ENCODE measurements at places on chromosomes 2 and 18. TPM values are rescaled to one million over a fixed set of nuclear protein-coding genes. Genes with fewer than 3 reads are reported as not detected.

DNA sequence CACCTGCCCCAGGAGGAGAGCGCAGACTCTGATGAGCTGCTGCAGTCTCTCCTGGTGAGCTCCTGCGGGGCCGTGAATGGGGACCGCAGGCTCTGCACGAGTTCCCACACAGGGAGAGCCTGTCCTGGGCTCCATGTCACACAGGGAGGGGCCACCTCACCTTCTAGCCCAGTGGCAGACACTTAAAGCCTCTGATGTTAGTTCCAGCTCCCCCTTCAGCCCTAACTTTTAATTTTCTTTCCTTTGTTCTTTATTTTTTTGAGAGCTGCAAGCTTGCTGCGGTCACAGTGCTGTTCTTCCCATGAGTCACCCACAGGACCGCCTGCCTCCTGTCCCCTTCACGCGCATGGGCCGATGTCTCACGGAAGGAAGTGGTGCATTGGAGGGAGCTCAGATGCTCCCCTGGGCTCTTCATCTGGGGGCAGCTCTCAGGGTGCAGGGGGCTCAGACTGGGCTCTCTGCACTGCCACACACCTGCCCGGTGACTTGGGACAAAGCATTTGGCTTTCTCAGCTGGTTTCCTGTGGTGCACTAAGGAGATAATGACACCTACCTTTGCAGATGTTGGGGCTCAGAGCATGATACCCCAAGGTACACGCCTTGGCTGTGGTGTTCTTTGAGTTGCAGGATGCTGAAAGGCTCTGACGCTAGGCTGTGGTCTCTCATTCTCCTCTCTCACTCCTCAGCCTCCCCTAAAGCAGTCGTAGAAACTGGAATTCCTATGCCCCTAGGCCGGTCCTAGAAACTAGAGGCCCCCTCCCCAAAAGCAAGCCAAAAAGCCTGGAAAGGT is 37.2 kb upstream of the PXDN start:
- H3K4me3 ChIP-seq, result no peak overlapping the region
- no peak overlapping the region for H3K27ac ChIP-seq
- DNase-seq, result no peak

DNA sequence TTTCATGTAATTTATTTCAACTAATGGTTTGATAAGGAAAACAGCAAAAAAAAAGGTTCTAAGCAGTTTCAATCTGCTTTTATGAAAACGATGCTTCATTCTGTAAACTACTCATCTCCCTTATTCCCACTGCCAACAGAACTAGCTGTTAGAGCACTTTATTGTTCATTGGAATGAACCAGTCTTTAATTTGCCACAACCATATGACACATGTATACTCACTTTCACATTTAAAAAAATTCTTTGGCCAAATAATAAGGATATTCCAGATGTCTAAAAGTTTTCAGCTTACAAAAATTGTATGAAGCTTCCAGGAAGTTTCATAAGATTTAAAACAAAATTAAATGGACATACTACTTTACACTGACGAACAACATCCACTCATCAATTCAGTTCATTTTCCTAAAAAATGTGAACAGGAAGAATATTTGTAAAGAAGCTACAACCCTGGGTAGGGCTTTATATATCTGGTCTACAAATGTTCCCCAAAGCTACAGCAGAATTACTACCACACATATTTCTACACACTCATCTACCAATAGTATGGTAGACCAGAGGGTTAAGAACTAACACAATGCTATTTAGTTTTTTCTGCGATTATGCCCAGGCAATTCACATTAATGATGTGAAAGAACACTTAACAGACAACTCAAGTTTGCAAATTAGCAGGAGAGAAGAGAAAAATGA is 37.7 kb downstream of the ZNF521 start:
- H3K36me3 ChIP-seq, result no peaks in the 10 kb centered on the region
- H3K4me3 ChIP-seq, result no peak overlapping the region
- no peaks in the 10 kb centered on the region for H3K4me1 ChIP-seq
- no peak overlapping the region for H3K27ac ChIP-seq
- no peaks in the 10 kb centered on the region for H3K27me3 ChIP-seq
- no peak for DNase-seq

- H3K4me3 ChIP-seq, result no peak overlapping the region
- H3K27ac ChIP-seq, result no peak overlapping the region
- no peaks in the 10 kb centered on the region for H3K36me3 ChIP-seq
- no peaks in the 10 kb centered on the region for H3K4me1 ChIP-seq
Observed at GRCh38 chr18:65288908-65289307, 461.9 kb upstream of the CDH7 start.

DNA sequence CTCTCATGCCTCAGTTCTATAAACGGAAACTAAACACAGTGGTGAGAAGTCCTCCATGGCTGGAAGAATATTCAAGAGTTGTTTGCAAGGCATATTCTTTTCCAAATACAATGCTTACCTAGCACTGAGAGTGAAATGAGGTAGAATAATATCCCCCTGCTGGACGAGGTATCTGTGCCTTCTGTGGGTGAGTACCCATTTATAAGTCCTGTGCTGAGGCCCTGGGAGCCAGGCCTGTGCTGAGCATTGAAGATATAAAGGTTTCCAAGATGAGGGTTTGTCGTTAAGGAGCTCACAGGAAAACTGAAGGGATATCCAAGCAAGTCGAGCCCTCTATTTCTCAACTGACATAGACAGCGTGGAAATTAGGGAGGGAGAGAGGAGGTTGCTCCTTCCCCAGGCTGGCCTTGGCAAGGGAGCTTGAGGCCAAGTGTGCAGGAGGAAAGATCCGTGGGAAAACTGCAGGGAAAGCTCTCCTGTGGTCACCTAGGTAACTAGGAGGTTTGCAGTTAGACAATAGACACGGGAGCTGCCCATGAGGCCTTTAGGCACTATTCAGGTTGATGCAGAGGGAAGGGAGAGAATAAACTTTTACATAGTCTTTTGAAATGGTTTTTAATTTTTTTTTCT is 17.6 kb downstream of the PTPRM start:
- H3K36me3 ChIP-seq, result no peaks in the 10 kb centered on the region
- H3K27me3 ChIP-seq, result no peaks in the 10 kb centered on the region
- no peaks in the 10 kb centered on the region for H3K4me1 ChIP-seq
- no peak overlapping the region for H3K27ac ChIP-seq

GRCh38 chr2:129885735-129886134 is 93.7 kb upstream of the RAB6C start:
- DNase-seq, result no peak
- no peak overlapping the region for H3K4me3 ChIP-seq
- H3K36me3 ChIP-seq, result no peaks in the 10 kb centered on the region
- H3K27ac ChIP-seq, result no peak overlapping the region
- H3K27me3 ChIP-seq, result no peaks in the 10 kb centered on the region

FHL2 gene
- total RNA-seq, result 356 TPM

RIF1 gene
- 11.9 TPM for total RNA-seq

- H3K36me3 ChIP-seq, result no peaks in the 10 kb centered on the region
- DNase-seq, result no peak
- peak overlapping the region; percentile 37 for H3K27ac ChIP-seq
- no peaks in the 10 kb centered on the region for H3K27me3 ChIP-seq
- peaks cover 23% of the 10 kb centered on the region for H3K4me1 ChIP-seq
- H3K4me3 ChIP-seq, result no peak overlapping the region
Observed at GRCh38 chr2:69087912-69088240, 74.9 kb downstream of the ANTXR1 start.

BARD1 gene
- total RNA-seq, result 13.5 TPM

TLX2 gene
- not detected for total RNA-seq

GRCh38 chr2:38146275-38146906 is 70.4 kb upstream of the CYP1B1 start:
- peaks cover 14% of the 10 kb centered on the region for H3K4me1 ChIP-seq
- H3K27ac ChIP-seq, result peak overlapping the region; percentile 78
- no peaks in the 10 kb centered on the region for H3K27me3 ChIP-seq
- H3K36me3 ChIP-seq, result no peaks in the 10 kb centered on the region
- H3K4me3 ChIP-seq, result no peak overlapping the region

DNA sequence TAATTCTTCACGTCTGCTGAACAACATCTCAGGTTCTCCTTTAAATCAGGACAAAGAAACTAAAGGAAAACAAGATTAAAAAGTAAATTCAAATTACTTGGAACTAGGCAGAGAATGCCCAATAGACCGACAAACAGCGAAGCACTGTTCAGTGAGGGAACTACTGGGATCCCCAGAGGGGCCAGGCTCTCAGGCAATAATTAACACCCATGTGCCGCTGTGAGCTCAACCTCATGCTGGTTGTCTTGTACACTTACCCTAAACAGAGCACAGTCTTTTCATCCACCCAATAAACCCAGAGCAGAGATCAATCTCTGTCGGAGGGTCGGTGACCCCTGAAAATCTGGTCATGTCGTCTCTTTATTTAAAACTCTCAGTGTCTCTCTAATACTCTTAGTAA is 229.9 kb upstream of the CRIM1 start:
- H3K4me3 ChIP-seq, result no peak overlapping the region
- no peaks in the 10 kb centered on the region for H3K27me3 ChIP-seq
- no peak overlapping the region for H3K27ac ChIP-seq
- no peak for DNase-seq
- H3K36me3 ChIP-seq, result no peaks in the 10 kb centered on the region
- H3K4me1 ChIP-seq, result no peaks in the 10 kb centered on the region

TBC1D8 gene
- total RNA-seq, result 50.3 TPM

DNA sequence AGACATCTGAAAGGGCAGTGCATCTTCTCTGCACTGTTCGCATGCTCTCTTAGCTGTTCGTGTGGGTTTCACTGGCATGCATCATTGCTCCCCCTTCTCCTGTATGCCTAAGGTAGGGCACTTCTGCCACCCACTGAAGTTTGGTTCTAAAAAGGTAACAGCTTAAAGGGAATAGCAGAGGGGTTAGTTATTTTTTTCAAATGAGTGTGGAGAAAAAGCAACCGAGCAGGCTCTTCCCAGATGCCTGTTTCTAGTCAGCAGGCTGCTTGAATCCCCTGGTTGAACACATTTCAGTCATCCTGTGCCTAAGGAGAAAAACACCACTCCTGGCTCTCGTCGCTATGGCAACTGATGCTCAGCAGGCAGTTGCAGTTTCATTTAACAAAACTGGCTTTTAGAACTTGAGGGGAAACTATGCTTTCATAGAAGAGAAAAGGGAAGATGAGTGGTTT is 69.8 kb upstream of the GALNT3 start:
- H3K36me3 ChIP-seq, result no peaks in the 10 kb centered on the region
- H3K4me3 ChIP-seq, result no peak overlapping the region
- H3K27ac ChIP-seq, result no peak overlapping the region
- no peaks in the 10 kb centered on the region for H3K27me3 ChIP-seq
- DNase-seq, result no peak

GRCh38 chr2:223759569-223760430 is 77.6 kb downstream of the AP1S3 start:
- no peak for DNase-seq
- H3K36me3 ChIP-seq, result no peaks in the 10 kb centered on the region
- no peak overlapping the region for H3K27ac ChIP-seq
- no peak overlapping the region for H3K4me3 ChIP-seq

ABCG5 gene
- total RNA-seq, result not detected

DNA sequence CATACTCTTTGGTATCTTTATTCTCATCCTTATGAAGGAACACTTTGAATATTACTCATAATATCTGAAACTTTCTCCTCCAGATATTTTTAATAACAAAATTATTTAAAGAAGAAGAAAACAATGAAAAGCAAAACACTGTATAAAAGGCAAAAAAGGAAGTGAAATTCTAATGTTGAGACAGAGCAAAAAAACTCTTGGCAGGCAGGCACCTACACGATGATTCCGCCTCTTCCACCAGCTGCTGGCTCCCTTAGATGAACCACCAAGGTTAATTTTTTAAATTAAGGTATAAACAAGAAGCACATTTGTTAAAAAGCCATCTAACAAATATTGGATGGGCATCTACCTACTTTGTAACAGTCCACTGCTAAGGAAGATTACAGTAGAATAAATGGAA is 434.7 kb downstream of the EPHA4 start:
- H3K27me3 ChIP-seq, result no peaks in the 10 kb centered on the region
- no peaks in the 10 kb centered on the region for H3K4me1 ChIP-seq
- no peak overlapping the region for H3K27ac ChIP-seq

NEU4 gene
- not detected for total RNA-seq

LYPD6B gene
- not detected for total RNA-seq

DNA sequence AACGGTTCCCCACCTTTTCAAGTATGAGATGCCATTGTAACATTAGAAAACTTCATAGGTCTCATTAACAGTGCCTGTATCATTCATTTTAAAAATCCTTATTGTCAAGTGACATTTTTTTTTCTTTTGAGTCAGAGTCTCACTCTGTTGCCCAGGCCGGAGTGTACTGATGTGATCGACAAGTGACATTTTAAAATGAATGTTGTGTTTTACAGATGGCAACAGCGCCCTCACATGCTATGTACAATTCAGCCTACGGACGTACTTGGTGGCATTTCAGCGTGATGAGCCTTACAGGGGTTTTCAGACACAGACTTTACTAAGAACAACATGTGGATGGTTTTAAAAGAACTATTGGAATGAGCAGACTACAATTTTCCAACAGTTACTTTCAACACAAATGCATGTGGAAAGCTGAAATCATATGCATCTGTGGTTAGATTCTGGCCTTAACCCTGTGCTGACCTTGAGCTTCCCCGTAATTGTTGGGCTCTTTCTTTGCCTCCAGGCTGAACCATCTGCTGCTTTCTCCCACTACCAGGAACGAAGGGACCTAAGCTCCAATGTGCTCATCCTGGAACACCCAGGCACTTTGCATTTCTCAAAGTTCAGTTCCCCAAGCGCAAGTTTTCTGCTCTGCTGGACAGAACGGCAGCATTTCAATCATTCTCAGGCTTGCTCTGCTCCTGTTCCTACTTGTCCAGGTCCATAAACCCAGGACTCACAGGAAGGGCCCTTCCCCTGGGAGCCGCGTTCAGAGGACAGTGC is 119.9 kb upstream of the NDUFV2 start:
- no peak overlapping the region for H3K27ac ChIP-seq
- no peak for DNase-seq
- H3K4me3 ChIP-seq, result no peak overlapping the region

FZD7 gene
- total RNA-seq, result 24.5 TPM

- no peak overlapping the region for H3K4me3 ChIP-seq
- DNase-seq, result no peak
- H3K27me3 ChIP-seq, result no peaks in the 10 kb centered on the region
- no peaks in the 10 kb centered on the region for H3K4me1 ChIP-seq
- H3K27ac ChIP-seq, result no peak overlapping the region
Observed at GRCh38 chr18:26756556-26756955, 109.0 kb downstream of the AQP4 start.

DNA sequence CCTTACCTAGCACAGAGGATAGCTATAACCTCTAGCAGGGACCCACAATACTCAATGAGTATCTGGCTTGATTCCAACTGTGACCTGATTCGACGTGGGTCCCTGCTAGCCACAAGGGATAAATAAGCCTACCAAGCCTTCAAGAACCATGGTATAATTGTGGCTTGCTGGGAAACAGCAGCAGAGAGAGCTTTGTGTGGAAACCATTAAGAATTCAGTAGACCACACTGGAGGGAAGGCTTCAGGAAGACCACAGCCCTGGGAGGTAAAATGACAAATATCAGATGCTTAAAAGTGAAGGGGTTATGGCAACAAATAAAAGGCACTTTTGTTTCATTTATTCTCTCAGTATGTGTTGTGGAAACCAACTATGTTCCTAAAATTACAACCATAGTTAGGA is 82.6 kb upstream of the WIPF1 start:
- H3K4me3 ChIP-seq, result no peak overlapping the region
- no peaks in the 10 kb centered on the region for H3K4me1 ChIP-seq
- H3K27ac ChIP-seq, result no peak overlapping the region
- H3K36me3 ChIP-seq, result no peaks in the 10 kb centered on the region
- DNase-seq, result no peak
- H3K27me3 ChIP-seq, result no peaks in the 10 kb centered on the region

GRCh38 chr2:144924827-144925226 is 404.9 kb upstream of the ZEB2 start:
- H3K27me3 ChIP-seq, result no peaks in the 10 kb centered on the region
- H3K36me3 ChIP-seq, result no peaks in the 10 kb centered on the region
- no peak for DNase-seq
- H3K4me1 ChIP-seq, result no peaks in the 10 kb centered on the region
- H3K4me3 ChIP-seq, result no peak overlapping the region

OXER1 gene
- total RNA-seq, result 0.47 TPM

GRCh38 chr2:156189584-156189983 is 142.9 kb downstream of the NR4A2 start:
- no peak overlapping the region for H3K27ac ChIP-seq
- no peaks in the 10 kb centered on the region for H3K4me1 ChIP-seq
- no peaks in the 10 kb centered on the region for H3K36me3 ChIP-seq

Measured in right atrium auricular region (tissue), 2 donors.